ENCODE measurements at places on chromosomes 6 and 20. TPM values are rescaled to one million over a fixed set of nuclear protein-coding genes. Genes with fewer than 3 reads are reported as not detected.

DNA sequence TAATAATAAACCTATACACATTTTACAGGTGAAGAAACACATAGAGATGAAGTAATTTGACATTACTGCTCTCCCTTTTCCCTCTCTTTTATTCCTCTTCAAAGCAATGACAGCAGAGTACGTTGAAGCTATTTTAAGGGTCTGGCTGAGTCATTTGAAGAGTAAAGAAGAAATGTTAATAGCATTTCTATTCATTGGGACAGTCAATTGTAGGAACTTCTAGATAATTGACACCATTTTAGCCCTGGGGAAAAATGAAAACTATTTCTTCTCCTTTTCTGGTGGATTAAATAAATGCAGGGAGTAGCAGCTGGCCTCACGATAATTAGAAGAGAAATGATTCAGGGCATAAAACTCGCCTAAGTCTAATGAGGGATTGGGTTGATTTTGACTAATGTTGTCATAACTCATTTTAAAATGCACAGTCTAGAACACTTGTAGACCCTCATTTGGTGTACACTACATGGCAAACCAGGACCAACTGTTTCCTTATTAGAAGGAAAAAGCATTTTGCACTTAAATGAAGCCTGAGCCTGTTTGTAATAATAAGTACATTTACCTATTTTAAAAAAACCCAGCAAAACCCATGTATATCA is 48.1 kb downstream of the RIPOR2 start:
- DNase-seq: no peak

DNA sequence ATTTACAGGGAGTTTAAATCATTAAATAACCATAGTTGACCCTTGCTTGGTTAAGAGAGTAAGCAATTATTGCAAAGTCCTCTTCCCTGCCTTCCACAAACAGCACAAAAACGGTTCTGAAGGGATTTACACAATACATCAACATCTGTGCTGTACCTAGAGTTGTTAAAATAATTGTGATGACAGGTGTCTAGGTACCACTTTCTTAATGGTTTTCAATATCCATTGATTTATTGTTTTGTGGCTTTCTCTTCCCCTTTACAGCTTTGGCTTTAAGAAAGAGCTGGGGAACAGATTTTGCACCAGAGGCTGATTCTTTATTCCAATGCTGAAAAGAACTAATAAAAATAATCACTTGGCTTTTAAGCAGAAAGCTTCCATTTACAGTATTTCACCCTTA is 598 bp upstream of the SOX4 start:
- DNase-seq: no peak

DNA sequence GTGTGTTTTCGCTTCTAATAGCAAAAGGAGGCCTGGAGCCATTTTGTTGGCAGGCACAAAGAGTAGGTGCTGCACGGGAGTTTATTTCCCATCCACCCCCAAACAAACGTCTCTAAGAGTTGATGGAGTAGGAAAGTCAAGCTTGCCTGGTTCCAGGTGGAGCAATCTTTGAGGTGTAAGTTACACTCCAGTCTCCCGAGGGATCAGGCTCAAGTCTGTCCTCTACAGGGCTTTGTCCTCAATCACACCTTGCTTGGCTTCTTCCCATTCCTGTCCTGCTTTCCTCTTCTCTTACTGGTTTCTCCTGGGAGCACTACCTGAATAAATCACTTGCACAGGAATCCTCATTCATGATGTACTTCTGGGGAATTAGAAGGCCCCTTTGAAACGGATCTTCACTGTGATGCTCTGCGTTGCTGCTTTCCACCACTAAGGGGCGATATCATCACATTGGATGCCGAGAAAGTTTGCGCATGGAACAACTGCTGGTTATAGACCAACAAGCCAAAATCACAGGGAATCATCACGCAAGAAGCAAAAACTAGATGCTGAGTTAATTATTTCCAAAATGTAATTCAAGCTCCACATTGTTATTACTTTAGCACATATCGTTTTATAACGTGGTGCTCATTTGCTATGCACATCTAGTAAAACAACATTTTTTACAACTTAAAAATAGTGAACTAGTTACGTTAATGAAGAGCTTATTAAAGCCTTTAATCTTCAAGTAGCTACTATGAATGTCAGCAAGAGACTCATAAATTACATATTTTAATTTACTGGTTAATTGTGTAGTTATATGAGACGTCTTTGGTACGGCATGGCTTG is 156.8 kb downstream of the DNAH8 start:
- peak; percentile 18 for DNase-seq

The ADGRF5 gene
- polyA plus RNA-seq: not detected

DNA sequence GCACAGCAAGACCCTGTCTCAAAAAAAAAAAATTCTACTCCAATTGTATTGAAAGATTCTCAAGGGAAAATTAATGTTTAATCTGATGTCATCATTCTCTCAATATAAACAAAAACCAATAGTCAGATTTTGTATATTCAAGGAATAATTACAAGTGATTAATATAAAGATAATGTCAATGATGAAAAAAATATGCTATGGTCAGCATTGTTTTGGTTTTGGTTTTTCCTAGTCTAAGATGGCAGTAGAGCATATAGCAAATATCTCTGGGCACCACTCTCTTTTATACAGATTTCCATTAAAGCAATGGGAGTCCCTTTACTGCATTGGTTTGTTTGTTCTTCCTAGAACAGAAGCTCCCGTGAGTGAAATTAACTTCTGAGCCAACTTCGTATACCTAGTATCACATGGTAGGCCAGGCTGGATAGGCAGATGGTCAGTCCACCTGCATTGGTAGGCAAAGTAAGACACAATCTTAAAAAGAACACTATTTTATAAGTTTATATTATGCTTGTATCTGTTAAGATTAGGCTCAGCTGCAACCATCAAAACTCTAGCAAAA is 523.8 kb upstream of the JARID2 start:
- DNase-seq: no peak

GRCh38 chr6:84763003-84763885 is 1.2 kb downstream of the TBX18 start:
- DNase-seq: peak; percentile 53

The ZSCAN23 gene
- polyA plus RNA-seq: not detected

The LTA gene
- polyA plus RNA-seq: not detected

DNA sequence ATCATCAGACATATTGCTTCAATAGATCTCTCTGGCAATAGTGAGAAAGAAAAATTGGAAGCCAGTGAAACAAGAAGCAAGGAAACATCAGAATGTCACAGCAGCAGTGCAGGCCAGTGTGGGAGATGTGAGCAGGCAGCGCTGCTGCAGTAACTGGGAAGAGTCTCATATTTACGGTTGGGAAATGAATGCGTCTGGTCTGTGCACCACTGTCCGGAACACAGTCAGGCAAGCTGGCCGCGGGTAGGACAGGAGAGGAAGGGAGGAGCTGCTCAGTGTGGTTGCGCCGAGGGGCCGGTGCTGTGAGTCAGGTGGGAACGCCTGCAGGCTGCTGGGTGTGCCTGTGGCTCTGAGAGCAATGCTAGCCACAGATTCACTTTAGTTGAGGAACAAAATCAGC is 6.4 kb upstream of the PSMG4 start:
- no peak for DNase-seq

GRCh38 chr6:136467186-136467585 is 83.0 kb downstream of the MAP7 start:
- no peak for DNase-seq

- DNase-seq: no peak
Observed at GRCh38 chr6:14999106-14999505, 246.8 kb upstream of the JARID2 start.

The NNAT gene
- polyA plus RNA-seq: not detected

GRCh38 chr6:72855471-72855870 is 233.6 kb downstream of the KCNQ5 start:
- no peak for DNase-seq

All from A549 (cell line).